ENCODE measurements at places on chromosomes 12 and 14. TPM values are rescaled to one million over a fixed set of nuclear protein-coding genes. Genes with fewer than 3 reads are reported as not detected.

The NKX2-1 gene
- not detected for total RNA-seq

The BATF gene
- total RNA-seq = 1.0 TPM

The SLC25A21 gene
- not detected for total RNA-seq

The KRT72 gene
- total RNA-seq = not detected

The ANGEL1 gene
- total RNA-seq = 6.2 TPM

The OASL gene
- 18.0 TPM for total RNA-seq

The FGD4 gene
- total RNA-seq = 19.2 TPM

The PZP gene
- not detected for total RNA-seq

The RNU4-1 gene
- under 0.01 TPM for total RNA-seq

The SERPINA3 gene
- total RNA-seq = 2.0 TPM

The TTC9 gene
- 0.18 TPM for total RNA-seq

The EIF2S3B gene
- 0.18 TPM for total RNA-seq

The ASCL1 gene
- not detected for total RNA-seq

The POTEM gene
- total RNA-seq = 0.10 TPM

Measured in HT-29 (cell line).